ENCODE measurements at places on chromosomes 16 and 17.

DNA sequence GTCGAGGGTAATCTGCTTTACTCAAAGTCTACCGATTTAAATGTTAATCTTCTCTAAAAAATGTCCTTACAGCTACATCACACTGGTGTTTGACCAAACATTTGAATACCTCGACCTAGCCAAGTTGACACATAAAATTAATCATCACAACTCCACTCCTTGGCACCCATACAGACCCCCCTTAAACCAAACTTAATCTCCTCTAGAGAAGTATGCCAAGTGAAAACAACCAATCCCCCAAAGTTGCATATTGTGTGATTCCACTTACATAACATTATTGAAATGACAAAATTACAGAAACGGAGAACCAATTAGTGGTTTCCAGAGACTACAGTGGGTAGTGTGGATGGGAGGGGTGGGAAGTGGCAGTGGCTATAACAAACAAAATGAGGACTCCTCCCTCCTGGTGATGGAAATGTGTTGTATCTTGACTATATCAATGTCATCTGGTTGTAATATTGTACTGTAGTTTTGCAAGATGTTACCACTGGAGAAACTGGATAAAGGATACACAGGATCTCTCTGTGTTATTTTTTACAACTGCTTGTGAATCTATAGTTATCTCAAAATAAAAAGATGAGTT lies 39.4 kb downstream of the CAPNS2 start:
- no peak for DNase-seq

DNA sequence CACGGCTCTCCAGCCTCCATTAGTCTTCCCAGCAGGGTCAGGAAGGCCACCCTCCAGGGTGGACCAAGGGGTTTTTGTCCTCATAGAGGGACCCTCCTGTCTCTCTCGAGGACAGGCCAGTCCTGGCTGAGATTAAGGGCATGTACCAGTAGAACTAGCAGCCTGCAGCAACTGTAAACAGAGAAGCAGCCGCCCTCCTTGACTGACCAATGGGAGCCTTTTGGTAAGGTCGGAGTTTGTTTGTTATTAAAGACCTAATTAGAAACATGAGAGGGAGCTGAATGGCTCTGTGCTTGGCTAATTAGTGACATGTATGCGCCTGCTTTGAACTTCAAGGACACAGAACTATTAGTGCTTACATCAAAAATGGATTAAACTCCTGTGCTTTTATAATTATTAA lies 80.0 kb downstream of the CCDC182 start:
- no peak for DNase-seq

DNA sequence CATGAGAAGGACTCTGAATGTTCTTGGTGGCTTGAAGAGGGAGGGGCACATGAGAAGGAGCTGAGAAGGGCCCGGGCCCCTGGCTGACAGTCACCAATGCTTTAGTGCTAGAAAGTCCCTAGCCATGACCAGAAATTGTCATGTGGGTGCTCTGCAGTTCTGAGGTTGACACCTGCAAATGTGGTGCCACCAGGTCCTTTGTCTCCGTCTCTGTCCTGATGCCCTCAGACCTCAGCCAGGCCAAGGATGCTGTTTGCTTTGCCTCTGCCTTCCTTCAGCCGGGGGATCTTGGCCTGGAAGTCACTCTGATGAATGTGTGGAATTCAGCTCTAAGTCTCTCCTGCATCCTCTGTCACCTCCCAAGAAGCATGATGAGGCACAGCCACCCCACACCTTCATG lies 63.6 kb downstream of the TNFRSF13B start:
- DNase-seq: no peak

GRCh38 chr16:55048745-55049144 lies 118.1 kb downstream of the IRX5 start:
- DNase-seq: no peak

DNA sequence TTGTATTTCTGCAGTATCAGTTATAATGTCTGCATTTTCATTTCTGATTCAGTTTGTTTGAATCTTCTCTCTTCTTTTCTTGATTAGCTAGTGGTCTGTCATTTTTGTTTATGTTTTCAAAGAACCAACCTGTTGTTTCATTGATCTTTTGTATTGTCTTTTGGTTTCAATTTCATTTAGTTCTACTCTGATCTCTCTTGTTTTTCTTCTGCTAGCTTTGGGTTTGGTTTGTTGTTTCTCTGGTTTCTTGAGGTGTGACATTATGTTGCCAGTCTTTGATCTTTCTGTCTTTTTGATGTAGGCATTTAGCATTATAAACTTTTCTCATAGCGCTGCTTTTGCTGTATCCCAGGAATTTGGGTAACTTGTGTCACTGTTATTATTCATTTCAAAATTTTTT lies 107.2 kb downstream of the PHKB start:
- no peak for DNase-seq

- DNase-seq: no peak
Measured at GRCh38 chr17:20122254-20122879, 113.2 kb downstream of the SPECC1 start.

- DNase-seq: no peak
Measured at GRCh38 chr17:82881900-82882714, 42.3 kb upstream of the ZNF750 start.

GRCh38 chr17:8532021-8532420 lies 96.3 kb downstream of the NDEL1 start:
- no peak for DNase-seq

- no peak for DNase-seq
Measured at GRCh38 chr17:55426851-55427586, 5.4 kb upstream of the MMD start.

DNA sequence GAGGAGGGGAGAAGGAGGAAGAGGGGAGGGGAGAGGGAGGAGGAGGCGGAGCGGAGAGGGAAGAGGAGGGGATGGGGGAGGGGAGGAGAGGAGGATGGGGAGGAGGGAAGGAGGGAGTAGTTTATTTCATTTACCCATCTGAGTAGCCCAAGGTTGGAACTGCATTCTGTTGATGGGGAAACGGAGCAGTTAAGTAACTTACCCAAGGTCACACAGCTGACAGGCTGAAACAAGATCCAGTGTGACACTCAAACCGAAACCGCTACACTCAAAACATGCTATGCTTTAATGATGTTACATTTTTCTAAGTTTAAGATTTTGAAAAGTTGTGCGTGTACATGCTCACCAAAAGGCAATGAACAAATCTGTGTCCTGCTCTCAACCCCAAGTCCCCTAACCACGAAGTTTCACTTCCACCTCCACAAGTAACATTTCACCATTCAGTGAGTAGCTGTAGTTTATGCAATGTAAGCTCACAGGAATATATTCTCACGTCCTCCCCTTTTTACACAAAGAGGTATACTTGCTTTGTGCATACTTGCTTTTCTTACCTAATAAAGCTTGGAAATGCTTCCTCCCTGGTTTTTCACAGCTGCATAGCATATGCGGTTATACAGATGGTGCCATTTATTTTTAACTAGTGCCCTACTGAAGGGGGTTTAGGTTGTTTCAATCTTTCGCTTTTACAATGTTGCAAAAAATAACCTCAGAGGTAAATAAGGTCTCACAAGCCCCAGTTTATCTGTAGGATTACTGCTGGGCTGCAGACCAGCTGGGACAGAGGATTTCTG lies 275.3 kb downstream of the PARN start:
- DNase-seq: no peak

- peak; percentile 60 for DNase-seq
Measured at GRCh38 chr16:19840524-19841110, 44.0 kb downstream of the GPRC5B start.

GRCh38 chr16:80996688-80997138 lies 10.0 kb downstream of the CMC2 start:
- DNase-seq: no peak

GRCh38 chr16:4414187-4414917 lies 2.0 kb downstream of the CORO7 start:
- no peak for DNase-seq

DNA sequence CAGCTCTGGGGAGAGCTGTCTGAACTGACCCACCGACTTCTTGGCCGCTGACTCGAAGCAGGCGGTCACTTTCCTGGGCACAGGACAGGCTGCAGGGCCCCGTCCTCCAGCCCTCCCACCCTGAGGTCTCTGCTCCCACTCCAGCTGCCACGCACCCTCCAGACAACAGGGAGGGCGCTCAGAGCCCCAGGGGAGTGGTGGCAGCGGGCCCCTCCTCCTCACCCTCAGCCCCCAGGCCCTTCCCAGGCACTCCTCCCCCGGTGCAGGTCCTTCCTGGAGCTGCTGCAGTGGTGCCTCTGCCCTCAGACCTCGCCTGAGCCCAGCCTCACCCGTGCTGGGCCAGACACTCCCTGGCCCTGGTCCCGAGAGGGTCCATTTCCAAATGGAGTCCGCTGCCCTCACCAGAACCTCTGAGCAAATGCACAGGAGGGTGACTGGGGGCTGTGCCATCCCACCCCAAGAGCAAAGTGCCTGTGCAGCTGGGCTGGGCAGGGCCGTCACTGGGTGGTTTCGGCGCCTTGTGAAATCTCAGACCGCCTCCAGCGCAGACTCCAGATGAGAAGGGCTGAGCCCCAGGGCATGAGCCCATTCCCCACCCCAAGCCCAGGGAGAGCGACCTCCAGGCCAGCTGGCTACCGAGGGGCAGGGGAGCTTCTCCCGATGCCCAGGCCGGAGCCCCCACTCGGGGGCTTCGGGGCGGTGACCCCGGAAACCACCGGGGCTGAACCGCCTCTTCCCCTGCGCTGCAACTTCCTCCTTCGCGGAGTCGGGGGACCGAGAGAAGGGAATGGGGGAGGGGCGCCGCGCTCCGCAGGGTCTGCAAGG lies 717 bp downstream of the CYBA start:
- no peak for DNase-seq

- no peak for DNase-seq
Measured at GRCh38 chr17:82173351-82174041, 39.1 kb downstream of the CCDC57 start.

DNA sequence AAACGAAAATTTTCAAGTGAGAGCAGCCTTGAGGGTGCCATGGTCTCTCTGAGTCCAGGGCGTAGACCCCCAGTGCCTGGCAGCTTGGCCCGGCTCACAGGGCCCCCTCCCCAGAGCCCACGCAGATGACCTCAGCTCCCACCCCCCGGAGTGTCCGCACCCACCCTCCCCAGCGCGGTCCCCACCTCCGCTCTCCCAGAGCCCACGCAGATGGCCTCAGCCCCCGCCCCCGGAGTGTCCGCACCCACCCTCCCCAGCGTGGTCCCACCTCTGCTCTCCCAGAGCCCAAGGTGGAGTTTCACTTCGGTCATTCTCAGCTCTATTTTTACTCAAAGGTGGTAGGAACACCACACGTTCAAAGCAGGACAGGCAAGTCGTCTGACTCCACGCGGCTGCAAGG lies 13.9 kb downstream of the ABR start:
- DNase-seq: no peak

GRCh38 chr17:50686494-50687199 lies 21.1 kb downstream of the ANKRD40 start:
- DNase-seq: no peak

GRCh38 chr16:75379339-75379738 lies 54.0 kb downstream of the CFDP1 start:
- DNase-seq: no peak
